ENCODE measurements at places on chromosomes 7 and 10.

- DNase-seq = peak; percentile 84
These were observed at the start of gene SRPK2 for GRCh38 chr7:105388356-105389087. Gene SRPK2 (minus strand): TSS chr7:105388921.

- DNase-seq = no peak
These were observed 27.3 kb upstream of the KNDC1 start for GRCh38 chr10:133132473-133133291.

- no peak for DNase-seq
These were observed 79.6 kb downstream of the ANKRD7 start for GRCh38 chr7:118304100-118304499.

GRCh38 chr7:114941692-114942091, 19.8 kb downstream of the MDFIC start:
- no peak for DNase-seq

GRCh38 chr7:25361863-25362262, 133.6 kb upstream of the NPVF start:
- no peak for DNase-seq

GRCh38 chr7:90629297-90629918, 33.3 kb downstream of the CDK14 start:
- no peak for DNase-seq

DNA sequence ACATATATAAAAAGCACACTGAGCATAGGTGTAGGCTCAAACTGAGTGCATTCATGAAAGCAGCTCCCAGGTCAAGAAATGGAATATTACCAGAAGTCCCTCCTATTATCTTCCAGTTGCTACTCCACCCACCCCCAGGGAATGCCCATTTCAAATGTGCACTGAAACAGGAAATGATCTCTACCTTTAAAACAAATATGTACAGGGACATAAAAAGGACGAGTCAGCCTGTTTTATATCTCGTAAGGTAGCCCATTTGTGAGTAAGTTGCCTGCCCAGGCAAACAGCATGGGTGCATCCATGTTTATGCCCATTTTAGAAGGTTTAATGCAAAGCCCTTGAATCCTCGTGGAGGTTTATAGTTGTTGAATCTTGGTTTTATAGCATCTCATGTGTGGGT, 10.4 kb downstream of the FFAR4 start:
- DNase-seq = no peak

DNA sequence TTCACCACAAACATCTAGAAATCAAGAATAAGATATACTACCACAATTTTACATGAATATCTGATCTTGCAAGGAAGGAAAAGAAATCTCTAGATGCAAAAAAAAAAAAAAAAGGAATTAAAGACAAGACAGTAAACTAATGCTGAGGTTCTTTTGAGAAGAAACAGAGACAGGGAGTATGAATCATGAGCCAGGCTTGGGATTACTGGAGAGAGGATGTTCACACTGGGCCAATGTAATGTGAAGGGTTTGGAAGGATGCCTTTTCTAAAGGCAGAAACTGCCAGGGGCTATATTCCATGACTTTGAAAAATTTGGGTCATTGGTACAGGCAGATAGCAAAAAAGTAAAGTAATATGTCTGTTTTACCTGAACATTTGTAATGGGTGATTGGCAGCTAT, 573.0 kb upstream of the IGFBP3 start:
- no peak for DNase-seq

GRCh38 chr10:8039321-8039881, 15.1 kb upstream of the GATA3 start:
- no peak for DNase-seq

- DNase-seq = no peak
These were observed 44.6 kb downstream of the VWA2 start for GRCh38 chr10:114283535-114284234.

DNA sequence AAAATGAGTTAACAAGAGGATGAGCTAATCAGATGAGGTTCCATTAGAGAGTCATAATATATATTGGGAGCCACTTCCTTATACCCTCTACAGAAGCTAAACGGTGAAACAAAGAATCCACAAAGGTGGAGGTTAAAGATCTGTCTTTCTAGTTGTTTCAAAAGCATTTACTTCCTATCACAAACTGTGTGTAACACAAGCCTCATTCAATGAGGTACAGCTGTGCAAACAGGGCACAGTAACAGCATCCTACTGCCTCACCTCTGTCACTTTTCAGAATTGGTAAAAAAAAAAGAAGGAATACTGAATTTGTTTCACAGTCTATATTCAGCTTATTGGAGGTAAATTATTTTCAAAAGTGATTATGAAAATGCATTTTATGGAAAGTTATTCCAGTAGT, 128.7 kb downstream of the AGMO start:
- DNase-seq = no peak

DNA sequence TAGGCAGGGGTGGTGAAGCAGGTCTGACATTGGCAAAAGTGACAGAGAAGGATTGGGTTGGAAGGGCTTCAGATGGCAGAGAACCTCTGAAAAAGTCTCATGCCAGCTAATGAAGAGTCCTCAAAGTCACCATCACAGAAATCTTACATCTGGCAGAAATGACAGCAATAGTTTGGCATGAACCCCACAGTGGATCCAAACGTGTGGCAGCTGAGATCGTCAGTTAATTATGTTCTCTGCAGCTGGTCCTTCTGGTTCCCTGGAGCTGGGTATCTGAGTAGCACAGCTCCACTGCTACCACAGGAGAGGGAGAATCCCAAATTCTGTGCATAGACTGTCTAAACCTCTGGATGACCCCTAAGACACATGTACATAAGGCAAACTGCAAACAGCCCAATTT, 73.4 kb downstream of the ALOX5 start:
- DNase-seq = no peak

DNA sequence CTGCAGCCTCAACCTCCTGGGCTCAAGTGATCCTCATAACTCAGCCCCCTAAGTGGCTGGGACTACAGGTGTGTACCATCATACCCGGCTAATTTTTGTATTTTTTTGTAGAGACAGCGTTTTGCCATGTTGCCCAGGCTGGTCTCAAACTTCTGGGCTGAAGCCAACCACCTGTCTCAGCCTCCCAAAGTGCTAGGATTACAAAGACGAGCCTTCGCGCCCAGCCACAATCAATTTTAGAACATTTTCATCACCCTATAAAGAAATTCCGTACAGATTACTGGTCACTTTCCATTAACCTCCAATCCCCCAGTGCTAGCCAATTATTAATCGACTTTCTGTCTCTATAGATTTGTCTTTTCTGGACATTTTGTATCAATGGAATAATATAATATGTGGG, 32.3 kb upstream of the PALS2 start:
- DNase-seq = no peak

GRCh38 chr7:99005776-99006175, 127.4 kb downstream of the TRRAP start:
- DNase-seq = no peak

DNA sequence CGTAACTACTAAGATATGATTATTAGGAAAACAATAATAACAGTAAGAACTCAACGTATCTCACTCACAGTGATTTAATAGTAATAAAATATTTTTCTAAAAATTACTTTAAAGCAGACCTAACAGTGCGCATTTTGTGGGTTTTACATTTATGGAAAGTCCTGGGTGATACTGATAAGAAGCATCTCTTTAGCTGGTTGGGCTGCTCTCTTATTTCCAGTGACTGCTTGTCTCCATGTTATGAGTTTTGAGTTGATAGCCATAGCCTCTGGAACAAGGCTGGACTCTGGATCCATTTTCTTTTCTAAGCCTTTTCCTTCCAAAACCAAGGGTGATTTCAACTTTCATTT, 29.5 kb upstream of the INHBA start:
- no peak for DNase-seq

GRCh38 chr10:33161550-33162247, 172.8 kb downstream of the NRP1 start:
- no peak for DNase-seq

DNA sequence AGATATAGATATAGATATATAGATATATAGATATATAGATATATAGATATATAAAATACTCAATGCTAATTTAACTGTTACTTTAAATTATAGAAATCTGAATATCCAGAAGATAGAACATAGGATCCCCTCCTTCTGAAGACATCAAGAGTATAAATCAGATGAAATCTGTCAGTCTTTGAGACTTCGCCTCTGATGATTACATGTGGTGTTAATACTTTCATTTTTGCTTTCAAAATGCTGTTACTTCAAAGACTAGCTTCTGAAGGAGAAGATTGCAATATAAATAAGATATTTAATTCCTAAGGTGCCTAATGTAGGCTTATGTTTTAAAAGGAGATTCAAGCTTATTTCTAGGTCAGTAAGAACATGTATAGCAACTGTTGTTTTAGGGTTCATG, 180.4 kb downstream of the TSPAN12 start:
- no peak for DNase-seq

GRCh38 chr10:36899652-36900051, 225.7 kb upstream of the ANKRD30A start:
- DNase-seq = no peak

DNA sequence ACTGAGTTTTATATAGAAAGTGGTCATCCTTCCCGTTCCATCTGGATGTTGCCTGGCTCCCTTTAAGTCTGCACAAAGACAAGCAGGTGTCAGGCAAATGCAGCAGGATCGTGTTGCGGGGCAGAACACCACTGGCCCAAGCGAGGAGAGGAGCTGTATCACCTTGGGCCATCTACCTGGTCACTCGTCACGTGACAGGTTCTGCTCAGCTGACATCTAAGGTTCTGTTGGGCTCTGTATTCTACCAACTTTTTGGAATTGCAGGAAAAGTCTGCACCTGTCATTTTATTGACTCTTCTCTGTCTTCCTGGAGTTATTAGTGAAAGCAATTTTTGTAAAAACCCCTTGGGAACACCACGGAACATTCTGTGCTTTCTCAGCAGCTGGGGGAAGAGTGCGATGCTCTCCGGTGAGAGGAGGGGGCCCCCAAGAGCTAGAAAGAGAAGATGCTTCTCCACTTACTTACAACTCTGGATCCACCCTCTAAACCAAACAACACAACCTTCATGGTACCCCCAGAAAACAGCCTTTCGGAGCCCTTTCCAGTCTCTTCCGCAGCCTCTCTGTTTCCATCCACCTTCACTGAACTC, 83.4 kb upstream of the NMT2 start:
- no peak for DNase-seq

DNA sequence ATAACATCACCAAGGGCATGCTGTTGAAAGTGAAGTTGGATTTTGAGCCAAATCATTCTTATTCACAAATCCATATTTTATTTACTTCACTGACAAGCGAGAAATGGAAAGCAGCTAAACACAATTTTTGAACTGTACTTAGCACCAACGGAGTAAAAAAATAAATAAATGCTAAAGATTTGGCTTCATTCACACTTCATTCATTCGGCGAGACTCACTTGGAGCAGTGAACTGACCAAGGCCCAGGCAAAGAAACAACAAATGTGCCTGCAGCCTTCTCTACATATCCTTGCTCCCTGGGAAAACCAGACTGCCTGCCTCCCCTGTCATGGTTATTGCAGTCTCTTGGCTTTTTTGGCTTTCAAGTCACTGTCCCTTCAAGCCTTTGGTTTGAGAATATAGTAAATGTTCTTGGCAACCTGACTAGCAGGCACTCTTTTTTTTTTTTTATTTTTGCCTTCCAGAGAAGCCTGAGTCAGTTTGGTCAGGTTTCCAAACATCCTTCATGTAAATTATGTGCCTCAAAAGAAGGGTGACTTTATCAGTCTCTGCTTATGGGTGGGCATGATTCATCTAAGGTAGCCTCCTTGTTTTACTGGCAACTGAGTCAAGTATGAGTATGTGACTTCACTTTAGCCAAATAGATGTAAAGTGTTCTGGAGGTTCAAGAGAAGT, 177.6 kb upstream of the MEOX2 start:
- no peak for DNase-seq

GRCh38 chr7:151150388-151150787, 17.1 kb downstream of the GBX1 start:
- no peak for DNase-seq

DNA sequence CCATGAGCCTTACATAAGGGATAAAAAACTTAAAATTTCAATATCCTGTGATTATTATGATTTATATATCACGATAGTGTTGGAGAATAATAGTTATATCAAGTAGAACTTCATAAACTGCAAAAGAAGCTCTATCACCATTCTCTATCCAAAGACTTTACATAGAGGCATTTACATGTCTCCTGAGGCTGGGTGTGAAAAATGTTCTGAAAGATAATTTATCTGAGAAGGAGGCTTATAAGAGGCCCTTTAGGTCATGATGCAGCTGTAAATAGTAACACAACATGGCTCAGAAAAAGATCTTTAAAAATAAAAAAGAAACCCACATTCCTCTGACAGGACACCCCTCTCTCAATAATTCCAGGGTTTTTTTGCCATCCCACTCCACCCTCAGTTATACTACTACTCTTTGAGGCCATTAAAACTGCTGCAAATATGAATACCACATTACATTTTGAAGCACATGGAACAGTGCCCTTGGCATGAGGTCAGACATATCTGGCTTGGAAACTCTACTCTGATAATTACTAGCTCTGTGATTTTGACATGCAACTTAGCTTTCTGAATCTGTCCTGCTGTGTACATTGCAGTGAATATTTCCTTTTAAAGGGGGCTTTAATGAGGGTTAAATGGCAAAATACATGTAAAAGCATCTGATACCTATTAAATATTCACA, 55.5 kb downstream of the SLC16A12 start:
- DNase-seq = no peak

Data from stimulated activated naive CD8-positive, alpha-beta T cell treated with anti-CD3 and anti-CD28 coated beads, Interleukin-15, Interleukin-2, amounts not matched to agents 100 U/mL and 50 U/mL, for 24 hours (primary cell).